GM12878 (cell line): ENCODE measurements at places on chromosomes 1 and 21. TPM values are rescaled to one million over a fixed set of nuclear protein-coding genes. Genes with fewer than 3 reads are reported as not detected.

The EPHA8 gene
- total RNA-seq, result not detected in 2 replicates

The REN gene
- not detected in 2 replicates for total RNA-seq

The CELA3B gene
- 4.1 and 6.4 TPM in 2 replicates for total RNA-seq

The P3H1 gene
- 40.1 and 42.4 TPM in 2 replicates for total RNA-seq

The TMEM79 gene
- 3.1 and 4.0 TPM in 2 replicates for total RNA-seq

The KCNJ15 gene
- 0.46 and 0.56 TPM in 2 replicates for total RNA-seq

The MAN1C1 gene
- 0.19 and 0.21 TPM in 2 replicates for total RNA-seq

The YOD1 gene
- total RNA-seq, result 6.9 and 7.1 TPM in 2 replicates

The RO60 gene
- total RNA-seq, result 65.5 and 72.4 TPM in 2 replicates
